Osteoblast (primary cell): ENCODE measurements at places on chromosomes 6 and 20. TPM values are rescaled to one million over a fixed set of nuclear protein-coding genes. Genes with fewer than 3 reads are reported as not detected.
A peak's percentile ranks its signal among the peaks of the same experiment; 100 is the strongest.

Gene FAM83C
- not detected in 2 replicates for total RNA-seq

Gene ABHD16B
- not detected in 2 replicates for total RNA-seq

- peak; percentile 63 for DNase-seq
Measured at GRCh38 chr6:15077961-15078360, 167.9 kb upstream of the JARID2 start.

DNA sequence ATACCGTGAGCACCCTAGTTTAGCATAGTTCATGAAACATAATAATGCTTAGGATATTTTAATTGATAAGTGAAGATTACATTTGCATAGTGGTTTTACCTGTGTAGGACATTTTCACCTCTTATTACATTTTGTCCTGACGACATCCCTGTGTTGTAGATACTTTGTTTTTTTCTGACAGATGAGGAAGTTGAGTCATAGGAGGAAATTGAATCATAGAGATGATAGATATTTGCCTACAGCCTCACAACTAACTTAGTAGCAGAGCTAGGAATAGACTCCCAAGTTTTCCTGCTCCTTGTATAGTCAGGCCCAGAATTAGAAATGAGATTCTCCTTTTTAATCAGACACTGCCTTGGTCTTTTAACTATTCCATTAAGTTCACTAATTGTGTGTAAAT lies 100.5 kb upstream of the SUPT3H start:
- DNase-seq: no peak

- no peak for DNase-seq
Measured at GRCh38 chr6:40160826-40161225, 226.6 kb upstream of the MOCS1 start.

DNA sequence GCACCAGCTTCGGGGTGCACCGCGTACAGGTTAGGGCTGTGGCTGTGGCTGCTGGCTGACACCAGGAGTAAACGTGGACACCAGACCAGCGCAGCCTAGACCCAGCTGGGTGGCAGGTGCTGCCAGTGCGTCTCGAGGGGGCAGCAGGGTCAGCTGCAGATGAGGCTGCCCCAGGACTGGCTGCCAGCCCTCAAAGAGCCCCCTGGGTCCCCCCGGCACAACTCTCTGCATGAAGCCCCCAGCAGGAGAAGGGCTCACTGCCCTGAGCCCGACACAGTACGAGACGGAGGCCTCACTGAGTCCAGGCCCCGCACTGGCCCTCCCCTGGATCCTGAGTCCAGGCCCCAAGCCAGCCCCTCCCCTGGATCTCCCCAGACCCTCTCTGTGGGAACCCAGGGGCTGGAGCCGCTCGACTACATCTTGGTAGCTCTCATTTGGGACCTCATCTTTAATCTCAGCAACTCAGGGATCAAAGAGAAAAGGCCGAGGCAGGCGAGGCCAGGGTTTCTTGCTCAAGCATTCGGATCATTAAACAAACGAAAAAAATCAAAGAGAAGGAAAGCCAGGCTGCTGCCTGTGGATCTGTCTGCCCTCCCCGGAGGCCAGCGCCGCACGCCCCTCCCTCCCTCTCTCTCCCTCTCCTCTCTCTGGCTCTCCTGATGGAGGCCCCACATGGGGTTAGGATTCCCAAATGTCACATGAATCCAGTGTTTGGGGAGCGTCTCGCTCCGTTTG lies 7.0 kb upstream of the NKAIN4 start:
- DNase-seq: no peak

DNA sequence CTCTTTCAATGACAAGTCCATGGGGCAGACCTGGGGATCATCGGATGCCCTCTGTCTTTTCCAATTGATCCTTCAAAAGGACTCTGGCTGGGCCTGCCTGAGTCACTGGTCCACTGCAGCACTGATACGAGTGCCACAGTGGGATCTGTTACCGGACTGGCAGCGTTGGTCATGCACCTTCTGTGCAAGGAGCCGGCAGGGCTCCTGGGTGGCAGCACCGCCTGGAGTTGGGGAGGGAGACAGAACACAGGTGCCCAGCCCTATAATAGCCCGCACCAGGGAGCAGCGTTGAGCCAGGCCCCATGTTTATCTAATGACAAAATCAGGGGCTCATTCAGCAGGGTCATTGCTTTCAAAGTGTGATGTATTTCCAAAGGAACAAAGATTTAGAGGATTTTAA lies 64.2 kb upstream of the NXT1 start:
- no peak for DNase-seq

DNA sequence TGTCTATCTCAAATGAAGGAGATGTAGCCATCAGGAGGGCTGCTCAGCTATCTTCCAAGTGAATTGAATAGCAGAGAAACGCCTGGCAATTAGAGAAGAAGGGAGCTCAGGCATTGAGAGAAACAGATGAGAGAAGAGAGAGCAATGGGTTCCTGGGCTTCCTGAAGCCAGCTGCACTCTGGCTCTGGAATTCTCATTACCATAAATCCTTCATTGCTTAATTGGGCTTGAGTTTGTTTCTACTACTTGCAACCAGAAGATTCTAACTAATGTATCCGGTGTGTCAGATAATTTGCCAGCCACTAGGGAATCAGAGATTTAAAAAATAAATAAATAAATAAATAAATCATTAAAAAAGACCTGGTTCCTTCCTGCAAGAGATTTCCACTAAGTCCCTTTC lies 25.0 kb upstream of the CDKAL1 start:
- DNase-seq: no peak

DNA sequence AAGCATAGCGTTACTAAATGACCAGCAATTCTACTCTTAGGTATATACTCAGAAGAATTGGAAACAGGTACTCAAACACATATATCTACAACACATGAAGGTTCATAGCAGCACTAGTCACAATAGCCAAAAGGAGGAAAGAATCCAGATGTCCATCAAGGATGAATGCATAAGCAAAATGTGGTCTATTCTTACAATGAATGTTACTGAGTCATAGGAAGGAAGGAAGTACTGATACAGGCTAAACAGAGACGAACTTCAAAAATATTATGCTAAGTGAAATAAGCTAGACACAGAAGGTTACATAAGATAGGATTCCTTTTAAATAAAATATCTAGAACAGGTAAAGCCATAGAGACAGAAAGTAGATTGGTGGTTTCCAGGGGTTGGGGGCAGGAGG lies 93.5 kb downstream of the MAP3K7 start:
- DNase-seq: peak; percentile 30

DNA sequence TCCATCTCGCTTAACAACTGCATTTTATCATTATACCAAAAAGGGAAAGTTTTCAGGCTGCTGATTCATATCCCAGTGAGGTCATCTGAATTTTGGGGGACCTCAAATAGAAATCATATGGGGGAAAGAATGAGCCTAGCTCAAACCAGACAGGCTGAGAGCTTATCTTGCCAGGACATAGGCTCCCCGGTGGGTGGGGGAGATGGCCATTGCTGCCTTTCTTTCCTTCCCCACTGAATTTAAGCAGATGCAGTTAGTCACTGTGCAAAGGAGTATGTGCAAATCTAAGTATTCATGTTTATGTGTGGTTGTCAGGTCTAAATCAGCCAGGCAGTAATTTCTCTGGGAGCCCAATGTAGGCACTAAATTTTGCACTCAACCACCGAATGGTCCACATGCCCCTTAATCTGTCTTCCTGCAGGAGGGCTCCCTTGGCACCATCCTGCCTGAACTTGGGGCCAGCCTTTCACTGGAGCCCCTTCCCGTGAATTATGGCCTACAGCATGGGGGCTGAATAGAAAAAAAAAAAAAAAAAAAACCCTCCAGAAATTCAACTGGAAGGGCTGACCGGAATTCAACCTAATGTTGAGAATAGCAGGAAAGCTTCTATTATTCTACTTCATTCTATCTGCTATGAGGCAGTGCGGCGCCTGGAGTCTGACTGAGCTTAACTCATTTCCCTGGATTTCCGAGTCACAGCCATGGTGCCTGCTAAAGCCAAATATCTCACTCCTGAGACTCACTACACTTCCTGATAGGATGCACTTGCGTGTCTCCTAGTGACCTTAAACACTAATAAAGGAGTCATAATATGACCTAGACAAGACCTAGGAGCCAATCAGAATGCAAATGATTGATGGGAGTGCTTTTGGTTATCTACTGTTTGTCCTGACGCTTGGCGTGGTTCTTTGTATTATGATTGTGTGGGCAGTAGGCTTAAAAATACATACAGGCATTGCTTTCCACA lies 161.5 kb upstream of the HEY2 start:
- DNase-seq: no peak

GRCh38 chr6:33599413-33599938 lies 19.4 kb upstream of the BAK1 start:
- DNase-seq: peak; percentile 57

DNA sequence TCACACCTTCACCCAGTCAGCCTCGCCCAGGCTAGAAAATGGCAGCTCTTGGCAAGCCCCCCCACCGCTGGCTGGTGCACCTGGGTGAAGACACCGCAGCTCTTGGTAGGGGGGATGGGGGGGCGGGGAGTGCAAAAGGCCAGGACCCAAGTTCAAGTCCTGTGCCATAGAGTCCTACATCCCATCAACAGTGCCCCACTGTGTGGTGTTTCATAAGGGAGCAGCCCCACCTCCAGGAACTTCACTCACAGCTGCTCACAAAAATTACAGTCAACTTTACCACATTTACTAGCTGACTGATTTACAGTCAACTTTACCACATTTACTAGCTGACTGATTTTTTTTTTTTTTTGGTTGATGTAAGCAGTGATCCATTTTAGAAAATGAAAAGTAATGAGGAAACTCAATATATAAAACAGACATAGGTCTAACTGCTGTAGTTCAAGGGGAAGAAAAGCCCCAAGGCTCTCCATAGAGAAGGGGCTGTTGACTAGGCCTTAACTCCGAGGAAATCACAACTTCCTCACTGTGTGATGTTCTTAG lies 208.9 kb upstream of the SNX9 start:
- no peak for DNase-seq

- no peak for DNase-seq
Measured at GRCh38 chr6:167146135-167146534, 11.6 kb downstream of the GPR31 start.

DNA sequence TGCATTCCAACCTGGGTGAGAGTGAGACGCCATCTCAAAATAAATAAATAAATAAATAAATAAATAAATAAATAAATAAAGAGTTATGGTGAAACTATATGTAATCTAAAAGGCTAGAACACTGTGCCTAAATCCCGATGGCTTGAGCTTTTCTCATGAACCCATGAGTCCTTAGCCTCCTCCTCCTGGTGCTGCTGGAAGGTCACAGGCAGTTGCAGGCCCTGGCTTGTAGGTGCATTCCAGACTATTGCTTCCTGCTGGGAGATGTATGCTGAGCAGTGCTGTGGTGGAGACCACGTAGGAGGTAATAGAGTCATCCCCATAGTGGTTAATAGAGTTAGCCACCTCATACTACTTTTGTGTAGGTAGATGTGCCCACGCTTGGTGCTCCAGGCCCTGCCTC lies 12.5 kb downstream of the PTK7 start:
- DNase-seq: no peak
